ENCODE measurements at places on chromosomes 1 and 21. TPM values are rescaled to one million over a fixed set of nuclear protein-coding genes. Genes with fewer than 3 reads are reported as not detected.

The CLDN8 gene
- not detected for total RNA-seq

The LCE2C gene
- not detected for total RNA-seq

The ZNF648 gene
- total RNA-seq = not detected

GRCh38 chr1:58919959-58920321 lies 136.1 kb upstream of the JUN start:
- DNase-seq = no peak

- no peak for DNase-seq
Measured at GRCh38 chr1:112529301-112529700, 20.5 kb downstream of the WNT2B start.

GRCh38 chr1:57423135-57423655 lies 665 bp downstream of the DAB1 start:
- DNase-seq = no peak

The LORICRIN gene
- total RNA-seq = not detected

All from left cardiac atrium (tissue), 4 donors.